ENCODE measurements at places on chromosomes 5 and 9. TPM values are rescaled to one million over a fixed set of nuclear protein-coding genes. Genes with fewer than 3 reads are reported as not detected.
A peak's percentile ranks its signal among the peaks of the same experiment; 100 is the strongest.

GRCh38 chr9:120009856-120010255, 570.1 kb downstream of the CDK5RAP2 start:
- H3K4me3 ChIP-seq, result no peak overlapping the region
- H3K4me1 ChIP-seq, result no peaks in the 10 kb centered on the region
- no peaks in the 10 kb centered on the region for H3K27me3 ChIP-seq
- no peak overlapping the region for H3K27ac ChIP-seq

- no peak for DNase-seq
- peaks cover 8% of the 10 kb centered on the region for H3K4me1 ChIP-seq
- peak overlapping the region; percentile 56 for H3K4me3 ChIP-seq
- H3K27me3 ChIP-seq, result peaks cover 40% of the 10 kb centered on the region
Observed at GRCh38 chr5:172453986-172454357, 353 bp downstream of the SH3PXD2B start.

SPATA31A3 gene
- not detected for total RNA-seq

- H3K36me3 ChIP-seq, result peaks cover 1% of the 10 kb centered on the region
- no peak overlapping the region for H3K4me3 ChIP-seq
- H3K4me1 ChIP-seq, result peaks cover 7% of the 10 kb centered on the region
- peaks cover 70% of the 10 kb centered on the region for H3K27me3 ChIP-seq
- H3K27ac ChIP-seq, result no peak overlapping the region
- DNase-seq, result no peak
Observed at GRCh38 chr5:73307645-73308355, 134.8 kb downstream of the TMEM174 start.

POU5F2 gene
- total RNA-seq, result 1.1 TPM

DNA sequence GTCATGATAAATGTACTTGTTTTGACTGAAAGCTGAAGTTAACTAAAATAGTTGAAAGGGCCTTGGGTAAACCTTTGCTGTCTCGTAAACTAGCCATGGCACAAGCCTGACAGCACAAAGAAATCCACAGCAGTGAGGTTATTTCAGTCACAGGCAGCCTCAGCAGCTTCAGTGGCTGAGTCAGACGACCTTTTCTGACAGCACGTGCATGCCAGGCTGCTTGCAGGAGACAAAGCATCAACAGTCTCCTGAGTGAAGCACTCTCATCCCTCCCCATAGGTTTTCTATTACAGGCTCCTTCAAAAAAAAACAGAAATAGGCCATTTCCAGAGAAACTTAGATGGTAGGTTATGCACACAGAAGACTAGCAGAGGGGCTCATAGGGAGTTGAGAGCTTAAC, 34.6 kb downstream of the OXCT1 start:
- H3K4me1 ChIP-seq, result peaks cover 30% of the 10 kb centered on the region
- no peak for DNase-seq
- H3K36me3 ChIP-seq, result peaks cover 73% of the 10 kb centered on the region
- H3K27me3 ChIP-seq, result no peaks in the 10 kb centered on the region
- no peak overlapping the region for H3K4me3 ChIP-seq

DNA sequence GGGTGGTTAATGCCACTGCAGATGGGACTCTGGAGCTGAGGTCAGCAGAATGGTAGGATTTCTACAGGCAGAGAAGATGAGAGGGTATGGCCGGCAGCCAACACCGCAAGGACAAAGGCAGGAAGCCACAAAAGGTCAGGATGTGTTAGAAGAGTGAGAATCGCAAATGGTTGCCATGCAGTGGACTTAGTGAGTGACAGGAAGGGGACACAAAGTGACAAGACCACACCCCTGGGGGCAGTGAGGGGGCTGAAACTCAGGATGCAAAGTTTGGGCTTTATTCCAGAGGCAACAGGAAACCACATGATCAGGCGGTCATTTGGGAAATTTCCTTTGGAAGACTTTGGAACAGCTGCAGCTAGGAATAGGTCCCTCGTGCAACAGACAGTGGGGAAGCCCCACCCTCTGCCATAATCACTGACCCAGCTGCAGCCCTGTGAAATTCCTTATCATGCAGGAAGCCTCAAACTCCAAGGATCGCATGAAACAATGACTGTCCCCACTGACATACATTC, 14.2 kb upstream of the CCDC180 start:
- H3K36me3 ChIP-seq, result peaks cover under 1% of the 10 kb centered on the region
- H3K27ac ChIP-seq, result no peak overlapping the region
- DNase-seq, result no peak
- no peak overlapping the region for H3K4me3 ChIP-seq
- H3K4me1 ChIP-seq, result no peaks in the 10 kb centered on the region

GRCh38 chr9:14112226-14112625, 201.7 kb downstream of the NFIB start:
- H3K27me3 ChIP-seq, result no peaks in the 10 kb centered on the region
- no peaks in the 10 kb centered on the region for H3K4me1 ChIP-seq
- no peaks in the 10 kb centered on the region for H3K36me3 ChIP-seq
- H3K4me3 ChIP-seq, result no peak overlapping the region

MSX2 gene
- not detected for total RNA-seq

GNAQ gene
- 29.0 TPM for total RNA-seq

- no peaks in the 10 kb centered on the region for H3K4me1 ChIP-seq
- no peak overlapping the region for H3K27ac ChIP-seq
- no peak for DNase-seq
- no peak overlapping the region for H3K4me3 ChIP-seq
- peaks cover 5% of the 10 kb centered on the region for H3K27me3 ChIP-seq
- H3K36me3 ChIP-seq, result no peaks in the 10 kb centered on the region
Observed at GRCh38 chr5:171728686-171729085, 56.9 kb upstream of the SMIM23 start.

- no peak overlapping the region for H3K27ac ChIP-seq
- no peak for DNase-seq
- H3K4me3 ChIP-seq, result no peak overlapping the region
- H3K4me1 ChIP-seq, result peaks cover 38% of the 10 kb centered on the region
Observed at GRCh38 chr9:76401580-76402354, 7.5 kb upstream of the RFK start.

DNA sequence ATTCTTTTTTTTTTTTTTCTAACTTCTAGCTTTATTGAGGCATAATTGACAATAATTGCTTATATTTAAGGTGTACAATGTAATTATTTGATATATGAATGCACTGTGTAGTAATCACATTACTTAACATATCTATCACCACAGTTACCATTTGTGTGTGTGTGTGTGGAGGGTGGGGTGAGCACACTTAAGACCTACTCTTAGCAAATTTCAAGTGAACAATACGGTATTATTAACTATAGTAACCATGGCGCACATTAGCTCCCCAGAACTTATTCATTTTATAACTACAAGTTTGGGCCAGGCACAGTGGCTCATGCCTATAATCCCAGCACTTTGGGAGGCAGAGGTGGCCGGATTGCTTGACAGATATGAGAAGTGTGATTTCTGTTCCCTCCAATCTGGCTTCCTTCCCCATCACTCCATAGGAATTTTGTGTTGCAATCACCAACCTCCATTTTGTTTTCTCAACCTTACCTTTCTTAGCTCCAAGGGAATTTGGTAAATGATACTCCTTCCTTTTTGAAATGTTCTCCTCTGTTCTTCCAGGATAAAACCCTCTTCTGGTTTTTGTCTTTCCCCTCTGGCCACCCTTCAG, 14.9 kb downstream of the TXN start:
- DNase-seq, result peak; percentile 8
- no peak overlapping the region for H3K4me3 ChIP-seq
- no peaks in the 10 kb centered on the region for H3K4me1 ChIP-seq
- peaks cover 17% of the 10 kb centered on the region for H3K36me3 ChIP-seq
- no peak overlapping the region for H3K27ac ChIP-seq

GRCh38 chr5:31027721-31028120, 165.8 kb upstream of the CDH6 start:
- H3K36me3 ChIP-seq, result no peaks in the 10 kb centered on the region
- H3K4me3 ChIP-seq, result no peak overlapping the region
- no peak overlapping the region for H3K27ac ChIP-seq
- no peak for DNase-seq
- no peaks in the 10 kb centered on the region for H3K4me1 ChIP-seq

TRAPPC13 gene
- total RNA-seq, result 22.2 TPM

PBX3 gene
- 22.0 TPM for total RNA-seq
